AG04450 (cell line): ENCODE measurements at places on chromosomes 5 and 9.

DNA sequence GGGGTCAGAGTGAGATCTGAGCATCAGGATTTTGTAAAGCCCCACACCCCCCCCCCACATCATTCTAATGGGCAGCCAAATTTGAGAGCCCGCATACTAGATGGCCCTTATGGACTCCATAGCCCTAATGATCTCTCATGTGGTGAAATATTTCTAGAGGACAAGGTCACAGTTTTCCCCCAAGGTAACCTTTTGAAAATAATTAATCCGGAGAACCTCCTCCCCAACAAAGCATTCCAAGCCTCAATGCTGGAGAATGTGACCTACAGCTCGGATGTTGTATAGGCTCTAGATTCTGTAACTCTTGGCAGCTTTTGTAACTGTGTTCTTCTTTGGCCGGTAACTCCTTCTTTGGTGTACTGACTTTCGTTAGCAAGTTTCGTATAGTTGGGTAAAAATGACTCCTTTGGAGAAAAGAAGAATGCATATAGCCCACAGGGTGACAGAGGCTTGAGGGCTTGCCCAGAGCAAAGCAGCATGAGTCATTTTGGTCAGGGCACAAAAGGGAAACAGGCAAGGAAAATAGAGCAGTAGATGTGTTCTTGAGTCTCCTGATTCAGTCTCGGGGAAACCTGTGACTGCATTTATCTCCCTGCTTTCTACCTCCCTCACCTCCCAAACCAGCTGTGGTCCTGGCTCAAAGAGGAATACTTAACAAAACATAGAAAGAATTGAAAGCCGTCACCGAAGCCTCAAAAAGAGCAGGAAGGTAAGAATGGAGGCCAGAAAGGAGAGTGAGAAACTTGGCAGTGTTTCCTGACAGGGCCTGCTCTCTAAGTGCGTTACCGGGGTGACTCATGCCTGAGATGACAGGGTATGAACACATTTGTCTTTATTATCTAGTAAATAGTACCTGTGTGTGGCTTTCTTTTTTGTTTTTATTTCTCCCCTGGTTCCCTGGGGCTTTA is 6.6 kb upstream of the XPA start:
- DNase-seq: no peak

DNA sequence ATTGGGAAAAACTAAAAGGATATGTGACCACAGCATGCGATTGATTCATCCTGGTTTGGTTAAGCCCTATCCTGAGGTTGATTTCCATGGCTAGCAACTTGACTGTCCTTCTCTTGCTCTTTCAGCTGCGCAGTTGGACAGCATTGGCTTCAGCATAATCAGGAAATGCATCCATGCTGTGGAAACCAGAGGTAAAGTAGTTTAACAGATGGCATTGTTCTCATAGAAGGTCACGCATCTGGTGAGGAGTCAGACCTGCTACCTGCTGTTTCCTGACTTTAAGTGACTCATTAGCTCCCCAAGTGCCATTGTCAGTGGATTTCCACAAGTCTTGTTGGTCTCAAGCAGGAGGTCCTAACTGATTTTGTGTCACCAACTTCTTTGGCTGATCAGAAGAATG is 266.9 kb downstream of the ARHGAP26 start:
- no peak for DNase-seq

DNA sequence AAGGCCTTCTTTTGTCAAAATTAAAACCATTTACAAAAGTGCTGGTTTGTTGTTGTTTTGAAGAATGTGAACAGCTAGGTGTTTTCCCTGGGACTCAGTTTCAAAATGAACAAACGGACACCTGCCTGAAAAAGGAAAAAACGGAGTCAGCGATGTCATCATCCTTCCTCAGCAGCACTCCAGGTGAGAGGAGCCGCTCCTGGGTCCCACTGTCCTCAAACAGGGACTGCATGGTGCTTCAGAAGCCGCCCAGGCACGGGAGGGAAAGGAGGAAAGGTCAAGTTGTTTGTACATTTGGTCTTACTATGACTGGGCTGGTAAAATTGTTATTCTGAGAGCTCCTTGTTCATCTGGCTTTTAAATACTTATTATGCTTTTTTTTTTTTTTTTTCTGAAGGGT is 69.0 kb upstream of the ZSWIM6 start:
- DNase-seq: no peak

GRCh38 chr9:130555968-130556367 is 23.4 kb upstream of the FUBP3 start:
- no peak for DNase-seq

DNA sequence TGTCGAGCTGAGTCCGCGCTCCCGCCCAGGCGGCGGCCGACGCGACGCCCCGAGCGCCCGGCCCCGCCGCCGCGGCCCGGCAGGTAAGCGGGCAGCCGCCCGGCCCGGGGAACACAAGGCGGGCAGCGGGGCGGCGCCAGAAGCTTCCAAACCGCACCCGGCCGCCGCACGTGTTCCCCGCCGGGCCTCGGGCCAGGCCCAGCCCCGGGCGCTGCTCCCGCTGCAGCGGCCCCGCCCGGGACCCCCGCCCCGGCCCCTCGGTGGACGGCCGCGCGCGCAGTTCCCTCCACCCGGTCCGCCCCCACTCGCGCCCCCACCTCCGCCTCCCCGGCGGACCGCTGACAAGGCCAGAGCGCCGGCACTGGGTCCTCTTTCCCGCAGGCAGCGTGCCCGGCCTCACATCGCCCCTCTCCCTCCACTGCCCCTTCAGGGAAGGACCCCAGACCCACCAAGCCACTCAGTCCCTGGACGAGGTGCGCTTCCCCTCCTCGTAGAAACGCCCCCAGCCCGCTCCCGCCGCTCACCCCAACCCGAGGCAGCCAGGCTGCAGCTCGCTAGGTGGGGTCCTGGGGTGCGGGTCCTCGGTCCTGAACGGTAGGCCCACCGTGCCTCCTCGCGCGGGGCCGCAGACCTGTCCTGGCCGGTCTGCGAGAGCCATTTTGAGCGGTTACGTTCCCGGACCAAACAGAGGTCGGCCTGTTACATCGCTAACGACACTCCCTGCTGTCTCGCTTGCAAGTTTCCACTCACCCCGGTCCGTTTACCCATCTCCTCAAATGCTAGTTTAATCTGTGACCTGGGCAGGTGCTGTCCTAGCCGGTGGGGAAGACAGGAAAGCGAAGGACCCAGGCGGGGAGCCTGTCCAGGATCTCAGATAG is 475 bp downstream of the WDR5 start:
- no peak for DNase-seq

- DNase-seq: no peak
Observed at GRCh38 chr5:110294281-110294680, 432.2 kb downstream of the TMEM232 start.

- no peak for DNase-seq
Observed at GRCh38 chr9:115015018-115015635, 84.7 kb upstream of the TNFSF8 start.

GRCh38 chr5:77935506-77936364 is 159.6 kb upstream of the TBCA start:
- no peak for DNase-seq

DNA sequence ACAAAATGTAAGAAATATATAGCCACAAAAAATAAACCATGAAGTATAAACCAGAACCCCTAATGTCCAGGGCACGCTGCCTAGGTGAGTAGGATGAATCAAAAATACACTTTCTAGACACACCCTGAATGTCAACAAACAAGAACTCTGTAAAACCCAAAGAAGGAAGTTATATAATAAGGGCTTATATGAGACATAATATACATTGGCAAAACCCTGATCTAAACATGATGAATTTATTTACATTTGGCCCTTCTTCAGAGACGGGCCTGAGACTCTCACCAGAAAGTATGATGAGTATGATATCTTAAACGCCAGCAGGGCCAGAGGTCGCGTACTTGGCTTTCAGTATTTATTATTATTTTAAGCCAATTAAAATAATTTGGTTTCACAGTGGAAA is 125.1 kb upstream of the FST start:
- DNase-seq: no peak

GRCh38 chr5:114419959-114420358 is 58.1 kb downstream of the KCNN2 start:
- peak; percentile 59 for DNase-seq

GRCh38 chr5:76958991-76959767 is 6.3 kb downstream of the CRHBP start:
- DNase-seq: peak; percentile 16

DNA sequence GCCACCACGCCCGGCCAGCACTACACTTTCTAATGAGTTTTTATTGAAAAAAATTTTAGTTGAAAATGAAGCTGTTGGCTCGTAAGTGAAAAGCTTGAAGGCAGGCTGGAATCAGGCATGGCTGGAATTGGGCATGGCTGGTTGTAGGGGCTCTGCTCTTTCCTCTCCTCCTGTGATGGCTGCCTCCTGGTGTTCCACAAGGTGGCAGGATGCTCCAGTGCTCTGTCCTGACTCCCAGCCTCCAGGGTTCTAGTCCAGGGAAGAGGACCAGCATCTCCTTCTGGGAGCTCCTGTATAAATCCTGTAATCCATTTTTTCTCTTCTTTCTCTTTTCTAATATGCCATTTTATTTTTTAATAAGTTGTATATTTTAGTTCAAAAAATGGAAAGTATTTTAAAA is 57.2 kb upstream of the DHFR start:
- no peak for DNase-seq

DNA sequence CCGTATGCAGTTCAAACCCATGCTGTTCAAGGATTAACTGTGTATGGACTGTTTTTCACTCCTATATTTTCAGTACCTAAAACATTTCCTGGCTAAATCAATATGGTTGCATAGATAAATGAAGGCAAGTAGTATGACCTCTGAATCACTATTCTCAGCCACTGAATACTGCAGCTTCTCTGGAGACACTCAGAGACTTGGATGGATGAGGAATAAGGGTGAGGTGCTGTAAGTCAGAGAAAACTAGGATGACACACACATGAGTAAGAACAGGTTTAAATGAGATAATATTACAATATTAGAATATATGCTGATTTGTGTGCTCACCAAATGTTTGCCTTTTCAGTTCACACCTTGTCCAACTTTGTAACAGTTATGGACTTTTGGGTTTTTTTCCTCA is 26.0 kb upstream of the ANXA1 start:
- DNase-seq: no peak

GRCh38 chr9:127398275-127398647 is 1.3 kb downstream of the SLC2A8 start:
- no peak for DNase-seq

DNA sequence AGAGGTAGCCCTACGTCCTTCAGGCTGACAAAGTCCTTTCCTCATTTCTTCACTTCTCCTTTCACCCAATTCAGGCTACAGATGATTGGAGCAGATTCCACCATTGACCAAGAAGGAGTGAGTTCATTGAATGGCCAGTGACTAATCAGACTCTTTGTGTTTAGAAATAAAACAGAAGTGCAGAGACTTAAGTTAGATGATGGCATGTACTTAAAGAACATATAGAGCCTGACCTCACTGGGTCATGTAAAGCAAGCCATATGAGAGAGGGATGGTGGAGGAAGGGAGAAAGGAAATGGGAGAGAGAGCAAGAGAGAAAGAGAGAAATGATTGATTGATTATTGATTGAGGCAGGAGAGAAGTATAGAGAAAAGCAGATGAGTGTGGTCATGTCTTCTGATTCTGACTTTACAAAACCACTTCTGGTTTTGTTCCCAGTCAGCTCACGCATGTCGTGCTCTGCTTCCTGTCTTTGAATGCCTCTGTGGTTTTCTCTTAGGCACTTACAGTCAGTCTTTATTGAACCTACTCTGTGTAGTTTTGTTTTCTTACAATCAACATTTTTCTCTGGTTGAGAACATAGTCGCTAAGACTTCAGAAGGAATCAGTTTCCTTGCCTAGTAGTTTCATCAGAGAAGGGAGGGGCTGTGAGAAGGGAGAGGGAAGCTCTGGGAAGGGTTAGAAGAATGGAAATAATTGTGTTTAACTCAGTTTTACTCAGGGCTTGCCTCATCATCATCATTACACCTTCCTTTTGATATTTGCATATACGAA is 149.2 kb upstream of the KLF9 start:
- DNase-seq: no peak

- no peak for DNase-seq
Observed at GRCh38 chr5:117082977-117083376, 508.4 kb upstream of the SEMA6A start.

DNA sequence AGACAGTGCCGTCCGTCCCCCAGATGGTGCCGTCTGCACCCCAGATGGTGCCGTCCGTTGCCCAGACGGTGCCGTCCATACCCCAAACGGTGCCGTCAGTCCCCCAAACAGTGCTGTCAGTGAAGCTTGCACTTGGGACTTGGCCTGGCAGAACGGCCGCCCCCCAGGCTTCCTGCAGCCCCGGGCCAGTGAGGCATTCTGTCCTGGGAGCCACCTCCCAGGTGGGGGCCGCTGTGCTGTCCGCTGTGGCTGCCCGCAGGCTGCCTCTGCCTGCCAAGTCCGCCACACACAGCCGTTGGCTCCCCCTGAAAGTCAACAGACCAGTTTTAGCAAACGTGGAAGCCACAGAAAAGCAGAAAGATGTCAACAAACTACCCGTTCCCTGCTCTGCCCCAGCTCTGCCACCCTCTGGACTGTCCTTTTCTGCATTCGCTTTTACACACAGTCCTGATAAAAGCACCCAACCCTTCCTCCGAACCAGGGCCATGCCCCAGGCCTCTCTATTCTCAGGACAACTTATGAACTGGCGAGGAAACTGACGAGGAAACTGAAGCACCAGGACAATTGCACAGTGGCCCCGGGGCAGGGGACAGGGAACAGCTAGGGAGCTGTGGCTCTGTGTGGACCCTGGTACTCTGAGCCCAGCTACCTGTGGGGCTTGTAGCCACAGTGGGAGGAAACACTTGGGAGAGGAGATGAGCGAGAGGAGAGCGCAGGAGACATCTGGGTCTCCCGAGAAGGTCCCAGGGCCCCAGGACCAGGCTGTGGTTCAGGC is 39.6 kb upstream of the RXRA start:
- DNase-seq: no peak

GRCh38 chr9:11874414-11874813 is 818.8 kb upstream of the TYRP1 start:
- DNase-seq: no peak

- no peak for DNase-seq
Observed at GRCh38 chr9:100125910-100126309, 26.9 kb downstream of the INVS start.

- no peak for DNase-seq
Observed at GRCh38 chr9:137745541-137745991, 126.8 kb downstream of the EHMT1 start.

GRCh38 chr5:56329652-56330051 is 96.5 kb upstream of the ANKRD55 start:
- DNase-seq: no peak

DNA sequence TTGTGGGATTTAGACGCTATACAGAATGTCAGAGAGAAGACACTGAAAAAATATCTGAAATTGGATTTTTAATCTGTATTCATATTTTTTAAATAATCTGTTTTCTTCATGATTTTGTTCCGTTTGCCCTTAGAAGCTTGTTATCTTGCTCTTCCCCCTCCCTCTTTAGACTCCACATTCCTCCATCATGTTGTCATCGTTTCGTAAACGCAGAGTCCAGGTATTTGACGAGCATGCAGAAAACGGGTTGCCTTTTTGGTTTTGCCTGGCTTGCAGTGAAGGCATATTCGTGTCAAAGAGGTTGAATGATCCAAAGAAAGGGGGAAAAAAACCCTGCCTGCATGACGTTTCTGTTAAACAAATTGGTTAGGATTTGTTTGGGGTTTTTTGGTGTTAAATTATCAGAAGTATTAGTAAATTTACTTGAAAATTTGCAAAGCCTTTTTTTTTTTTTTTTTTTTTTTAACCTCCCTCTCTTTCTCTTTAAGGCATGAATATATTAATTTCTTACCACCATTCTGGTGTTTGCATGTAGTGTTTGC is 2.9 kb downstream of the SPTAN1 start:
- peak; percentile 33 for DNase-seq
